ENCODE measurements at places on chromosomes 7 and 10.

- DNase-seq = no peak
Observed at GRCh38 chr7:117830422-117830954, 42.8 kb downstream of the CTTNBP2 start.

DNA sequence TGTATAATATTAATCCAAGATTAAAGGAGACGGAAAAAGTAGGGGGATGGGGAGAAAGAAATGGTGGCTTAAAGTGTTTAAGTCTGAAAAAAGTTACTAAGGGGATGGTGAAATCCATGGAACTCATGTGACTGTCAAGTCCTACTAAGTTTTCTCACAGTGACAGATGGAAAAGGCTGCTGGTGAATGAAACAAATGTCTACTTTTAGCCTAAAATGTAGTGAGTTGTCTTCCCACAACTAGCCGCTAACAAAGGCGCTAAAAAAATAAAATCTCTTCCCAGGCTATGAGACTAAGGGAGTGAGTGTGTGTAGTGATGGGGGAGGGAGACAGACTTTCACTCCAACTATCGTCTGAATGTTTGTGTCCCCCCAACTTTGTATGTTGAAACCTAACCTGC is 12.6 kb downstream of the VIM start:
- no peak for DNase-seq

DNA sequence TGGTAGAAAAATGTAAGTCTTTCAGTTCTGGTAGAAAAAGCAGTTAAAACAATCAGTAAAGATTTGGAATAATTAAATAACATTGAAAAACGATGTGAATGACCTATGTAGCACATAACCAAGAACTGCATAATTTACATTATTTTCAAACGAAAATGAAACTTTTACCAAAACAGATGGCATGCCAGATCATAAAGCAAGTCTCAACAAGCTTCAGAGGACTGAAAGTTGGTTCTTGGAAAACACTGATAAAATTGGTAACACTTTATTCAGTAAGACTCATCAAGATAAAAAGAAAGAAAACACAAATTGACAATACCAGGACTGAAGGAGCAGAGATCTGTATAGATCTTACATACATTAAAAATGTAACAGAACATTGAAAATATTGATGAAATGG is 92.8 kb downstream of the VIPR2 start:
- no peak for DNase-seq

GRCh38 chr10:44043646-44044375 is 341.1 kb downstream of the CXCL12 start:
- DNase-seq = no peak

DNA sequence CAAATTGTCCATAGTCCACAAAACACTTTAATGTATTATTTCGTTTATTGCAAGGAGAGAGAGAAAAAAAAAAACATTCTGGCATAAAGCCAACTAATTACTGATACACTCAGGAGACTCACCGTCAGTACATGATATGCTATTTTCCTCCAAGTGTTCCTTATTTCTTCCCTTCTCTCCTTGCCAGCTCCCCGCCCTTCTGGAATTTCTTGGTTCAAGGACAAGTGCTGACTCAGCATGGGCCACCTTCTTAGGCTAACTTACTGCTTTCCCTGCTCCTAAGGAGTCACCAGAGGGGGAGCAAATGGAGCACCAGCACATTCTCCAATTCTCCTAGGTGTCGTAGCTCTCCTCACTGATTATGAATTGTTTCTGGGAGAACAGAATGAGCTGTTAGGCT is 133.8 kb upstream of the HDAC9 start:
- DNase-seq = no peak

DNA sequence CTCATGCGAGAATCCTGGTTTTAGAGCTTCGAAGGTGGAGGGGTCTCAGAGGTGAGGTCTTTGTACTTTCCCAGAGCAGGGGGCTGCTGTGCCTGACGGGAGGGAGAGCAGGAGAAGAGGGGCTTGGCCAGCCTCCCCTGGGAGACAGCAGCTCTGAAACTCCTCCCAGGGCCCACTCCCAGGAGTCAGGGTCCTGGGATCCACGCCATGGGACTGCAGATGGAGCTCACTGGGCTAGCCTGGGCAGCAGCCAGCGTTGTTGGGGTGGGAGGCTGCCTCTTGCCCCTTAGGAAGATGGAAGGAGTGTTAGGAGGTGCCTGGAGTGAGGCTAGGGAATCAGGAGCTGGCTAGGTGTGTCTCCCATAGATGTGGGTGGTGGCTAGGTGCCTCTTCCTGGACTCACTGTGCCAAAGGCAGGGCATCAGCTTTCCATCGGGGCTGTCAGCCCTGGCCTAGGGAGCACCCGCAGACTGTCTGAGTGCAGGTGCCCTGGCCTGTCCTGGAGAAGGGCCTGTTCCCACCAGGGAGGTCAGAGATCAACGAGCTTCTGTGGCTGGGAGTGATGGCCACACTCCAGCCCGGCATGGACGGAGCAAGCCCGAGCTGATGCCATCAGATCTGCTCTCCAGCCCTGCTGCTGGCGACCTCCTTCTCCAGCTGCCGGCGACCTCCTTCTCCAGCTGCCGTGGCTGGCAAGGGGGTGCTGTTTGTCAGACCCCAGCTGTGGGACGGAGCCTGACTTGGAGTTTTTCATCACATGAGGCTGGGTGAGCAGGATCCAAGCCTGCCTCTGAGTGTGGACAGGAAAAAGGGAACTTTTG is 111.3 kb downstream of the PTPN20 start:
- peak; percentile 48 for DNase-seq

- DNase-seq = no peak
Observed at GRCh38 chr10:105855791-105856190, 1214.7 kb downstream of the SORCS3 start.

- DNase-seq = no peak
Observed at GRCh38 chr7:16062269-16062668, 359.1 kb downstream of the CRPPA start.

DNA sequence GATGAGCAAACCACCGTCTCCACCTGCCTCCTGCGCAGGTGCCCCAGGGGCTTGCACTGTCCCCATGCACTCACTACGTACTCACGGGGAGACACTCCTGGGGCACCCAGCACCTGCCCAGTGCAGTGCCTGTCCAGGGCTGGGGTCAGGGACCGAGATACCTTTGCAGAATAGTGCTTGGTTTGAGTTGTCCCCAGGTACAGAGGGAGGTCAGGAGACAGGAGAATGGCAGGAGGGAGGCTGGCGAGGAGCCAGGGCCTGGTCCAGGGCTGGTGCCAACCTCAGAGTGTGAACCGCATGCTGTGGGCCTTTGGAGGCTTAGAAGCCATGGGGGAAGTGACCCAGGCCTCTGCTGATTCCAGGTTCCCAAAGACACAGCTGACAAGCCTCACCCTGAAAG is 110.1 kb upstream of the GPR26 start:
- DNase-seq = no peak

DNA sequence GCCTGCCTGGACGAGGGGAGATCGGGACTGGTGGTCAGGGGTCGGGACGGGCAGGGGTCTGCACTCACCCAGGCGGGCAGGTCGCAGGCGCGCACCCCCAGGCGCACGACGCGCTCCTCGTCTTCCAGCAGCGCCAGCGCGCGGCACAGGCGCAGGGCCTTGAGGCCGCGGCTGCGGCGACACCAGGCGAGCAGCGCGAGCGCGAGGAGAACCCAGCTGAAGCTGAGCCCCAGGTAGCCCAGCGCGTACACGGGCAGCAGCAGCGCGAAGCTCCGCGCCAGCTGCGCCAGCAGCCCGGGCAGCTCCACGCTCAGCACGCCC is 328 bp downstream of the ESYT2 start:
- DNase-seq = peak; percentile 78

GRCh38 chr10:96281444-96282029 is 10.2 kb upstream of the BLNK start:
- no peak for DNase-seq

GRCh38 chr10:3287572-3288445 is 115.2 kb upstream of the PITRM1 start:
- no peak for DNase-seq

DNA sequence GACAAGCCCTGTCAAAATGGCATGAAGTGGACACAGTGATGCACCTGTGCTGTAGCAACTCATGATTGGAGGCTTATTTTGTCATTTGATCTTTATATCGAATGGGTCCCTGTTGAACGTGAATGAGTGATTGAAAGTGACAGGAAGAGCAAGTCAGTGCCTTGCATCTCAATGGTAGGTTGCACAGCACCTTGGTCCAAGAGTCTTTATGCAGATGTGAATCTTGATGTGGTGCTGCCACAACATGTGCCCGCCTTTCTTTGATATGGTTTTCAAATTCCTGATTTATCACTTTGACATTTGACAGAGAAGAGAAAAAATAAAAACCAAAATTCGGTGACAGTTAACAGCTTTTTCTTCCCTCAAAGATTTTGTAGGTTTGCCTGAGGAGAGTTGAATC is 1182.4 kb downstream of the DNAJB9 start:
- no peak for DNase-seq

- DNase-seq = peak; percentile 96
Observed at GRCh38 chr7:44921607-44922350, 36.4 kb upstream of the PURB start.

- no peak for DNase-seq
Observed at GRCh38 chr10:113099431-113100183, 149.6 kb downstream of the TCF7L2 start.

GRCh38 chr7:139646566-139646965 is 123.1 kb downstream of the CLEC2L start:
- DNase-seq = no peak

- DNase-seq = no peak
Observed at GRCh38 chr7:111840528-111840927, 278.2 kb upstream of the IMMP2L start.

GRCh38 chr7:55523366-55523765 is 48.9 kb downstream of the VOPP1 start:
- no peak for DNase-seq

- DNase-seq = no peak
Observed at GRCh38 chr7:146709451-146710027, 592.9 kb downstream of the CNTNAP2 start.

- no peak for DNase-seq
Observed at GRCh38 chr7:155959894-155960293, 147.6 kb upstream of the SHH start.

- no peak for DNase-seq
Observed at GRCh38 chr10:16155834-16156233, 281.0 kb upstream of the PTER start.

GRCh38 chr7:18526368-18526878 is 30.9 kb downstream of the HDAC9 start:
- DNase-seq = no peak

- no peak for DNase-seq
Observed at GRCh38 chr10:95840681-95841080, 67.1 kb upstream of the CC2D2B start.

GRCh38 chr10:103542764-103543616 is 49.5 kb downstream of the NEURL1 start:
- no peak for DNase-seq

DNA sequence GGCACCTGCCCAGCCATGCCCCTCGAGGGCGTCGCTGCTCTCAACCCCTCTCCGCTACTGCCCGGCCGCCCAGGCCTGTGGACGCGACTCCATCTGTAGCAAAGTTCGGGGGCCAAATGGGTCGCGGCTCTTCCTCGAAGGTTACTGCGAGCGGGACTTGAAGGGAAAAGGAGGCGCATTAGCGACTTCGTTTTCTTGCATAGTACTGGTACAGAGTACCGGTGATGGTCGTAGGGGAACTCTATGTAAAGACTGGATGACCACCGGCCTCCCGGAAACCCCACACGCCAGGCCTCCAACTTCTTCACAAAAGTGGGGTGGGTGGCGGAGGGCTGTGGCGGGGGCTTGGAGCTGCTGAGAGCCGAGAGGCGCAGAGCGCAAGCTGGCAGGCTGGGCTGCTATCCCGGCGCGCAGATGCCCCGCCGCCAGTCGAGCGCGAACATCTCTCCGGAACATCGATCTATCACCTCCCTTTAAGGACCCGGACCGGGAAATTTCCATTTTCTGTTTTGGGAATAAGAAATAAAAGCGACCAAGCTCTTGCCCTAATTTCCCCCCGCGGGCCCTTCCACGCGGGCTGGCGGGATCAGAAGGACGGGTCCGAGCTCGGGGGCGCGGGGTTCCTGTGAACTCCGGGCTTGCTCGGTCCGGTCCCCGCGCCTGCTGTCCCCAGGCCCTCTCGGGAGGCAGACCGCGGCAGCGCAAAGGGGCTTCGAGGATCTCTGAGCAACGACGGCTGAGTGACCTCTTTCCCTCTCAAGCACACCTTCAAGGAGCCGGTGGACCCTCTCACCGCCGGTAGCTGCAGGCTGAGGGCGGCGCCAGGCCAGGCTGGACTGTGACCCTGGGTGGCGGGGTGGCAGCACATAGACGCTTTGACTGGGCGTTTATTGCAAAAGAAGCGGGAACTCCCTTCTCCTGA is 12.2 kb upstream of the FEZF1 start:
- no peak for DNase-seq

GRCh38 chr10:104622598-104623209 is 18.4 kb upstream of the SORCS3 start:
- DNase-seq = no peak

GRCh38 chr7:103573479-103574058 is 127.6 kb upstream of the SLC26A5 start:
- no peak for DNase-seq

DNA sequence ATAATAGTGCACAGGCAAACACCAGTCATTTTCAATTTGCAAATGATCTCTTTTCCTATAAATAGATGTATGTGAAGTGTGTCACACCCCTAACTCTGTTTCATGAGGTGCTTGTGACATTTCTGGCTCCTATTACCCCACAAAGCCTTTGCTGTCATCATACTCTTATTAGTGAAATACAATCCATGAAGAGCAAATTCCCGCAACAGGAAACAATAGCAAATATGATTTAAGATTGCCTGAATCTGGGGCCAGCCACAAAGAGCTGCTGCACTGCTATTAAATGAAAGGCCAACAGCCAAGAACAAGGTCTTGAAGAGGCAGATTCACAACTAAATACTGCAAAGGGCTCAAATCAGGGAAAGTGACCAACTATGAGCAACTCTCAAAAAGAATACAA is 96.3 kb upstream of the CAV2 start:
- DNase-seq = no peak

DNA sequence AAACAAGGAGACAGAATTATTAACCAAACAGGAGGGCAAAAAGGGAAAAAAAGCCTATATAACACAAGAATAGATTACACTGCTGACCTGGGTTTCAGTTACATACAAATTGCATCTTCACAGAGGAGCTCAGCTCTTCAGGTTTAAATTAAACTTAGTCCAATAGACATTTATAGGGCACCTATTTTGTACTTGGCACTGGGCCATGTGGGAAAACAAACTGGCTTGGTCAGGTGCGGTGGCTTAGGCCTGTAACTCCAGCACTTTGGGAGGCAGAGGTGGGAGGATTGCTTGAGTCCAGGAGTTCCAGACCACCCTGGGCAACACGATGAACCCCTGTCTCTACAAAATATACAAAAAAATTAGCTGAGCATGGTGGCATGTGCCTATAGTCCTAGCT is 62.3 kb upstream of the CCDC6 start:
- no peak for DNase-seq
